Hypothalamus (tissue), 51 donors: ENCODE measurements at places on chromosomes 3 and 15.

DNA sequence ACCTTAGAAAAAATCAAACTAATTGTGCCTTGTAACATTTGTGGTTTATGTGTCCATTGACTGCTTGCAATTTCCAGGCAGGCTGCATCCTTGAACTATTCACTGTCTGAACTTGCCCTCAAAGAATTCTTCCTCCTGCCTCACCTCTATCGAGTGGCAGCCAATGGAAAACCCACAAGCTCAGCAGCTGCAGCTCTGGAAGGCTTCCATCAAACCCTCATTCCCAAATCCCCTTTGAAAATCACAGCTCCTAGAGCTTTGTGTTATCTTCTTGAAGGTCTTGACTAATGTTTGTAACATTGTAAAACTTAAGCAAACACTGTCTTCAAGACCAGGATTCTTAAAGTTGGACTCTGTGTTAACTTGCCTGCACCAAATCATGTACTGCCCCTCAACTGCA lies 81.1 kb downstream of the FILIP1L start:
- no peak for DNase-seq

DNA sequence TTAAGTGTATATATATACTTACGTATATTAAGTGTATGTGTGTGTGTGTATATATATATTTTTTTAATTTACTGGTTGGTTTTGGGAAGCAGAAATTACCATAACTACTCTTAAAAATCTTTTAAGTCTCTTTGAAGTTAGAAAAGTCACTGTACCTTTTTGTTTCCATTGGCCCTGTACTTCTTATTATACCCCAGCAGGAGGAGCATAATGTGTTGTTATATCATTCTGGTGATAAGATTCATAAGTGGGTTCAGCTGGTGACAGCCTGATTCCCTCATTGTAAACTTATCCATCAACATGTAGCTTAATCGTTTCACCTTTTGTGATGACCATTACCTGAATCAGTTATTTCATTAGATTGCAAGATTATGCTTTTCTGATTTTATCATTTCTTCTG lies 30.8 kb downstream of the MLH1 start:
- DNase-seq: no peak

GRCh38 chr15:101320501-101321052 lies 25.5 kb upstream of the SNRPA1 start:
- no peak for DNase-seq

- peak; percentile 74 for DNase-seq
Observed at GRCh38 chr15:62545467-62546227, 380.6 kb upstream of the C2CD4B start.

- DNase-seq: no peak
Observed at GRCh38 chr3:192514081-192514753, 213.1 kb downstream of the FGF12 start.

DNA sequence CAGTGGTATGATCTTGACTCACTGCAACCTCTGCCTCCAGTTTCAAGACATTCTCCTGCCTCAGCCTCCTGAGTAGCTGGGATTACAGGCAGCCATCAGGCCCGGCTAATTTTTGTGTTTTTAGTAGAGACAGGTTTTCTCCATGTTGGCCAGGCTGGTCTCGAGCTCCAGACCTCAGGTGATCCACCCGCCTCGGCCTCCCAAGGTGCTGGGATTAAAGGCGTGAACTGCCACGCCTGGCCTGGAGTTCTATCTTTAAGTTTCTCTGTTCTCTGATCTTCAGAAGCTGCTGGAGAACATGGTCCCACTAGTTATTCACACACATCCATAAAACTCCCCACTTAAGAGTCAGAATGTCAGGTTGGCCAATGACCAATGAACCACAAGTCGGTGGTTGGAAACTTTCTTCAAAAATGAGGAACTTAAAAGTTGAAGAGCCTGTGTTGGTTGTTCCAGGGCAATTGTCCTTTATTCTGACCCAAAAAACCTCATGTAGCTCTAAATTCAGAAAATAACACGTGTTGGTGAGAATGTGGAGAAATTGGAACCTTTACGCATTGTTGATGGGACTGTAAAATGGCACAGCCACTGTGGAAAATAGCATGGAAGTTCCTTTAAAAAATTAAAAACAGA lies 55.9 kb upstream of the PIK3CB start:
- DNase-seq: no peak

GRCh38 chr3:123110976-123111615 lies 44.3 kb downstream of the PDIA5 start:
- no peak for DNase-seq

- no peak for DNase-seq
Observed at GRCh38 chr3:122886946-122887345, 92.1 kb downstream of the SLC49A4 start.

DNA sequence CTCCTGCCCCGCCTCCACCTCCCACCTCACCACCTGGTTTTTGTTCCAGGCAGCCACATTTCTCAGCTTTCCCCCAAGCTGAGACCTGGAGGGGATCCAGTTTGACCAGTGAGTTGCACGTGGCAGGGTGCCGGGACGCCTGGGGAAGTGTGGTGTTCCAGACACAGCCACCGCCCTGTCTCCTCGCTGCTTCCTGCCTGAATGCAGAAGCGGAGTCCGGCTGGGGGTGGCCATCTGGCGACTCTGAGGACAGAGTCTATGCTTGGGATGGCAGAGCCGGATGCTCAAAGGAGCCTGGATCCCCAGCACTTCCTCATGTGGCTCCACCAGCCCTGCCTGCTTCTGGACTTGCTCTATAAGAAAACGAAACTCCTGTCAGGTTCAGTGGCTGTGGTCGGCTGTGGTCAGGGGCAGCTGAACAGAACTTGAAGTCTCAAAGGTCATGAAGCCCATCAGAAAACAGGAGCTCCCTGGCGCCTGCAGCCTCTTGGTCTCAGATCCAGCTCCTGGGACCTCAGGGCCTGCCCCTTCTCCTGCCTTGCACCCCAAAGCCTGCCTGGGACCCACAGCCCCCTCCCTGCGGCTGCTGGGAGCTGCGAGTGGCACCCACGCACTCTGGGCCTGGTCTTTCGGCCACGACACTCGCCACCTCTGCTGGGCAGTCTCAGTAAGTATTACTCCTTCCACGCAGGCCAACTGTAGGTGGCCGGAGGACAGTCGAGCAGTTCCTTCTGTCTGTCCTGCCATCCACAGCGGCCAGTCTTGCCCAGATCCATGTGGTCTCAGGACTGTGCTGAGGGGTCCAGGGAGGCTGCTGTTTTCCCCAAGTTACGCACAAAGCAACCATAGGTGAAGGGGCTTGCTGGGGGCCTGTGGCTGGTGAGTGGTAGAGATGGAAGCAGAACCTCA lies 112.8 kb upstream of the MEF2A start:
- DNase-seq: no peak

DNA sequence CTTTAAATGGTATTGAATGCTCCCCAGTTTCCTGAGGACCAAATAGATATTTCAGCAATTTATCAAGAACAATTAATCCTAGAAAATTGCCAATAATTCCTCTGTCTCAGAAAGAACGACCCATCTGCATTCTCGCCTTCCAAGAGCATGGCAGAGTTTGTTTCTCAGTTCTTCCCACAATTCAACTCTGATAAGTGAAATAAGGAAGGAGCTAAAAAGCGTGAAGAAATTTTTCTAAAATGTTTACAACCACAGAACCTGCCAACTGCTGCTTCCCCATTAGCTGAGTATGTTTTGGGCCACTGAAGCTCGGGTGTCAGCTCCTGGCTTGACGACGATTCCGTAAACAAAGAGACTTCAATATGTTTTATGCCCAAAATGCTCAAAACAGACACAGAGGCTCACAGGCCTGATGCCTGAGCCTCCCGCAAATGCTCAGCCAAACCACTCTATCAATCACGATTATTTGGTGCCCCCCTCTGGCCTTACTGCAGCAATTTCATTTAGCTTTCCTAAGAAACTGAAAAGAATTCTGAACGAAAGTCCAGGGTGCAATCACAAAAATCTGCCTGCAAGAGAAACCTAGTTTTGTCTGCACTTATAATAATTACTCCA lies 259.2 kb upstream of the CCDC54 start:
- peak; percentile 15 for DNase-seq

DNA sequence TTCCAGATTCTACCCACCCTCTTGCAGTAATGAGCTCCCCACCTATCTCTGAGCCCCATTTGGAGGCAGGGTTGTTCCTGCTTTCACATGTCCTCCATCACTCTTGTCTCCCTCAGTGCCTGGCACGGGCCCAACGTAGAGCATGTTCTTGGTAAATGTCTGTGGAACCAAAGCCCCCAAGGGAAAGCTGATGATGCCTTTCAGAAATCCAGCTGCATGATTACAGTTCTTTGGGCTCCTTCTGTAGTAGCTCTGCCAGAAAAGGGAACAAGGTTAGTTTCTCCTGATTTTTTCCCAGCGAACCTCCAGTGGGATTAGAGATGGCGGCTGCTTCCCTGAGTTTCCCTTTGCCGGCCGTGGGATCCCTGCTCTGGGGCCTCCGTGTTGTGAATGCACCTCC lies 39.3 kb downstream of the CGNL1 start:
- no peak for DNase-seq

- no peak for DNase-seq
Observed at GRCh38 chr3:77147836-77148578, 108.1 kb downstream of the ROBO2 start.

GRCh38 chr15:36737430-36737891 lies 158.0 kb downstream of the CDIN1 start:
- no peak for DNase-seq

GRCh38 chr15:84817466-84818081 lies 418 bp downstream of the ALPK3 start:
- no peak for DNase-seq

DNA sequence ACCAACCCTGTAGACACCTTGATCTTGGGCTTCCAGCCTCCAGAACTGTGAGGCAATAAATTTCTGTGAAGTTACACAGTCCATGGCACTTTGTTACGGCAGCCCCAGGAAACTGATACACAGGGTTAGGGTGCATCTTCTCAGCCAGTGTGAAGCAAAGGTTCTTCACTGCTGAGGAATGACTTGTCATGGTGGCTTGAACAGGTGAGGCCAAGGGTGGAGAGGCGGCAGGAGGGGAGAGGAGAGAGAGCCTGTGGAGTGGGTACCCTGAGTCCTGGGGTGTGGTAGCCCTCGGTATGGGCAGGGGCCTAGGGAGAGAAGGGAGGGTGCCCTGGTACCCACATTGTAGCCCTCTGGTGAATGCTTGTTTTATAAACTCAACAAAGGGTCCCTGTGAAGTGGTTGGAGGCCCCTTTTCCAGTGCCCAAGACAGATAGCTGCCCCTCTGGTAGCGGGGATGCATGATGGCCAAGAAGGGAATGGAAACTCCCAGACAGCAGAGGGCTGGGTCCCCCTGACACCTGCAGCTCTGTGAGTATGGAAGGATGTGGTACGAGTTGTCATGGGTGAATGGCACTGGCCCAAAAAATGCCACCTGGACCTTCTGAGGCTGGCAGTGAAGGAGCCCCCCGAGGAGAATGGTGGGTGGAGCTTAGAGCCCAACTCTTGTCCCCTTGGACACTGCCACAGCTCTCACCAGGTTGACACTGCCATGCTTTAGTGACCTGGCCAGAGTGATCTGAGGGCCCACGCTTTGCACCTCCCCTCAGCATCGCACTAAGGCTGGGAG lies 49.6 kb downstream of the SPSB4 start:
- DNase-seq: no peak

DNA sequence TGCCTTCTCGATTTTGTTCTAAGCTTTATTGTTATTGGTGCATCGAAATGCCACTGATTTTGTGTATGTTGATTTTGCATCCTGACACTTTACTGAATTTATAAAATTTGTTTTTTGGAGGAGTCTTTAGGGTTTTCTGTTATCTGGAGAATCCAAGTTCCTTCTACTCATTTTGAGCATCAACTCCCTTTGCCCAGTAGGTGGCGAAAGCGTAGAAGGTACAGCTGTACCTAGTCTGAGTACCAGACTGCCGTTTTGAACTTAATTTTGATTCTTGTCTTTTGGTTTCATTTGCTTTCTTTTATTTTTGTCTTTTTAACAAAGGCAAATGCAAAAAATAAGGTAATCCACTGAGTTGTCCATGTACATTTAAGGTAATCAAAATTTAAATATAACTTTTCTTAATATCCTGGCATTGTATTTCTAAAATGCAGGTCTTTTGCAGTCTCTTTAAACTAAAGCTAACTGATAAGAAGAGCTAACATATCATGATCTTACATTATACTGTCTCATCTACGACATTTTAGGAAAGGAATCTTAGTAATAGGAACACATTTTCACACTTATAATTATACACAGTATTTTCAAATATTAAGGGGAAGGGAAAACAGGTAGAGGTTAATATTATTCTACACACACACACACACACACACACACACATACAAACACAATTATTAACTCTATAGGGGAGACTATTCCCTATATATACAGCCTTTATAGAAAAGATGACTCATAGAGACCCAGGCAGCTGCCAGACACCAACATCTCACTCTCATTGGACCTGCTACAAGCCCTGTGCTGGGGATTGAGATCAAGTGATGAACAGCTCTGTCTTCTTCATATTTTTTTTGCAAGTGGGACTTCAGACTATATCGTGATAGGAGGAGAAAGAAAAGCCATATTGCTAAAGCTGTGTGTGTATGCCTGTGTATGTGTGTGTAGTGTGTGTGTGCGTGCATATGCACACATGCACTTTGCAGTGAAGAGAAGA lies 71.8 kb downstream of the SYNPR start:
- DNase-seq: no peak

- DNase-seq: no peak
Observed at GRCh38 chr3:963755-964154, 129.1 kb upstream of the CNTN6 start.

GRCh38 chr3:60523536-60523935 lies 727.7 kb downstream of the FHIT start:
- DNase-seq: no peak

- no peak for DNase-seq
Observed at GRCh38 chr3:71006810-71007785, 576.4 kb downstream of the FOXP1 start.

DNA sequence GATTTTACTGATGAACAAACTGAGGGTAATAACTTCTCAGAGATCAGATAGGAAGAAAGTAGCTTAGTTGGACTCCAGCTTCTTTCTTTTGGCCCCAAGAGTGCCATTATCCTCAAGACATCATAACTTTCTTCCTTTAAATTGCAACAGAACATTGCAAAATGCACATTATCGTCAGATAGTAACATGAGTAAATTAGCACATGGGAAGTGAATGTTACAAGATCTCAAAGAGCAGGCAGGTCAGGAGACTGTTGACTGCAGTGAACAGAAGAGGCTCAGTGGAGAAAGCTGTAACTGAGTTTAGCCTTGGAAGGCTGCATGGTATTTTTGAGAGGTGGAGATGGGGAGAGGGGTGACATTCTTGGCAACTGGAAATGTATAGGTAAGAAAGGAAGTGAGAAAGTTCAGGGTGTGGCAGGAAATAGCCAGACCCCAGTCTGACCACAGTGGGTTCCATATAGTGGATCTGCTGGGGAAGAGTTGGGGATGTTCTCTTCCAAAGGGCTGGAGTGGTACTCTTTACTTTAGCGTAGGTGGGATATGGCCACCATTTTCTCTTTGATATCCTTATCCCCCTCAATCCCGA lies 307.7 kb downstream of the RPLP1 start:
- DNase-seq: no peak

- DNase-seq: no peak
Observed at GRCh38 chr15:43253431-43254403, 13.0 kb downstream of the TGM5 start.

GRCh38 chr3:194177141-194177540 lies 41.2 kb downstream of the HES1 start:
- DNase-seq: no peak
